Pancreas (tissue), 10 donors: ENCODE measurements at places on chromosomes 4 and X. TPM values are rescaled to one million over a fixed set of nuclear protein-coding genes. Genes with fewer than 3 reads are reported as not detected.

UGT2B10 gene
- not detected for polyA plus RNA-seq

ESX1 gene
- polyA plus RNA-seq, result not detected

GLOD5 gene
- polyA plus RNA-seq, result 0.99 TPM

SLC38A5 gene
- 373 TPM for polyA plus RNA-seq

FGA gene
- 15.2 TPM for polyA plus RNA-seq

ADH1C gene
- polyA plus RNA-seq, result 37.6 TPM

USP9X gene
- polyA plus RNA-seq, result 6.3 TPM

DSPP gene
- not detected for polyA plus RNA-seq

MAGEB2 gene
- not detected for polyA plus RNA-seq

APEX2 gene
- 4.5 TPM for polyA plus RNA-seq

CYBB gene
- polyA plus RNA-seq, result 1.1 TPM

CLDN34 gene
- 0.40 TPM for polyA plus RNA-seq

POF1B gene
- 3.5 TPM for polyA plus RNA-seq

AMBN gene
- polyA plus RNA-seq, result 0.05 TPM

FMR1NB gene
- polyA plus RNA-seq, result 0.19 TPM

MAGEB10 gene
- polyA plus RNA-seq, result not detected

CXCL1 gene
- polyA plus RNA-seq, result 26.6 TPM

CFAP299 gene
- not detected for polyA plus RNA-seq

F8A2 gene
- polyA plus RNA-seq, result not detected

MAGIX gene
- polyA plus RNA-seq, result 25.7 TPM

TMEM154 gene
- 0.12 TPM for polyA plus RNA-seq

PPEF2 gene
- polyA plus RNA-seq, result not detected

HPGDS gene
- 0.52 TPM for polyA plus RNA-seq
